ENCODE measurements at places on chromosomes 11 and 22.
A peak's percentile ranks its signal among the peaks of the same experiment; 100 is the strongest.

DNA sequence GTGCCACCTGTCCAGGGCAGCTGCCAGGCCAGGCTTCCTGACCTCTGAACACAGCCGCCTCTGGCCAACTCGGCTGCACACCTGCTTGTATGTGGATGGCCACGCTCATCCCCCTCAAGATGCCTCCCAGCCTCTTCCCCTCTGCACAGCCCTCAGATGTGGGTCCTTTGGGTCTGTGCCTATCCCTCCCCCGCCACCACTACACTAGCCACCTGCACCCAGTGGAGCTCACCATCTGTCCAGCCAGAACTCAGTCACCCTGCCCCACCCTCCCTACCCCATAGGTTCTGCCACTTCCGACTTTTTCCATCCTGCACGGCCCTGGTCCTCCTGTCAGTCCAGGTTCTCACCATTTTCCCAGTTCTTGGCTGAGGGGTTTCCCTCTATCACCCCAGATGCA, 44.6 kb downstream of the PHF21B start:
- DNase-seq: no peak

GRCh38 chr22:38981005-38981991, 849 bp upstream of the APOBEC3B start:
- peak; percentile 72 for DNase-seq

- DNase-seq: peak; percentile 67
Measured at GRCh38 chr22:30252411-30253204, 6.0 kb upstream of the LIF start.

DNA sequence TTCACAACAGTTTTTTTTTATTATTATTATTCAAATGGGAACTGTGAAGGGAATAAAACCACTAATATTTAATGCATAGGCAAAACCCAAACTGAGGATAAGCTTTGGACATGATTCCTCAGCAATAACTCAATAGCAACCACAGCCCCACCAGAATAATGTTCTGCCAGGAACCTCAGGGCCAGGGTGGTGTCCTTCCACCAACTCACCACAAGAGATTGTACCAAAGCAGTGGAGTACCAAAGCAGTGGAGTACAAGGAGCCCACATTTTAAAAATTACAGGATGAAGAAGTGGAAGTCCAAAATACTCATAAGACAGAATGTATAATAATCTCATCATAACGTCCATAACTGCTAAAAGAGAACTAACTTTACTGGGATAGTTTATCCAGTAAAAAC, 32.5 kb upstream of the FZD4 start:
- DNase-seq: no peak

DNA sequence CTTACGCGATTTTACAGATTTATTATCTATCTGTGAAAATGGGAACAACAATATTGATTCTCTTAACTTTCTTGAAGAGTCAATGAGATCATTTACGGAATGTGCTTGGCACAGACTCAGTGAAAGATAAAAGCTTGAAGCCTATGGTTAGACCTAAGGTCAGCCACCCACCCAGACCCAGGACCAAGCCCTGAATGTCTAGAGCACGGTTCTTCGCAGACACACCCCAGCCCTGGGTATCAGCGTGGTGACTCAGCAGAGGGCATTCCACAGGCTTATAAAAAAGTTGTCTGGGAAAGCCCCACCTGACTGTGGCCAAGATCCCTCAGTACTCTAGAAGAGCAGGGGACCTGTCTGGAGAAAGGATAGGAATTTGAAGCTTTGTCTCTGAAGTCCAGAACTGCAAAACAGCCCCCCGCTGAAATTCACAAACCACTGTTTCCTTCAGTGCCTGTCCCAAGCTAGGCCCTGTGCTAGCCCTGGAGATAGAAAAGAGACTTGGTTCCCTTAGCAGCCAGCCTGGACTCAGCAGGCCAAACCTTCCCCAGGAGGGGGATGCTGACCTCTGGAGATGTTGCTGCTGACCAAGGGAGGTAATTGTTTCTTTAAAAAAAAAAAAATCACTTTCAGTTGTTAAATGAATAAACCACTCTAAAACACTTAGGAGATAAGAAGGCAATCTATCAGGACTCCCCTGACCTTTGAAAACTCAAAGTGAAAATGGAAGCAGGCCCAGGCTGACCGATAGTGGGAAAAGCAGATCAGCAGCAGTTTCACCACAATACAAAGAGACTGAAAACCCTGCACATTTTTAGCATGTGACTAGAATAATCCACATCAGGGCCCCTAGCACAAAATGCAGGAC, 114.0 kb downstream of the ABTB2 start:
- DNase-seq: peak; percentile 85

GRCh38 chr22:49906799-49907290, 11.4 kb downstream of the ALG12 start:
- no peak for DNase-seq

GRCh38 chr11:15195454-15196200, 80.9 kb downstream of the INSC start:
- DNase-seq: no peak

- DNase-seq: no peak
Measured at GRCh38 chr22:46436595-46437175, 100.7 kb downstream of the CELSR1 start.
